ENCODE measurements at places on chromosomes 2 and 18. TPM values are rescaled to one million over a fixed set of nuclear protein-coding genes. Genes with fewer than 3 reads are reported as not detected.

TNFAIP6 gene
- 3.5 TPM for total RNA-seq

BCL11A gene
- 20.2 TPM for total RNA-seq

ANKRD30B gene
- not detected for total RNA-seq

AQP4 gene
- total RNA-seq, result 11.4 TPM

CCDC68 gene
- 7.1 TPM for total RNA-seq

VWC2L gene
- total RNA-seq, result not detected

TXNDC2 gene
- not detected for total RNA-seq

CIB4 gene
- not detected for total RNA-seq

GDF7 gene
- total RNA-seq, result 0.99 TPM

HOXD4 gene
- total RNA-seq, result not detected

CTAGE1 gene
- not detected for total RNA-seq

DSC2 gene
- 26.7 TPM for total RNA-seq

CYRIA gene
- total RNA-seq, result 2.6 TPM

MRPL19 gene
- 67.1 TPM for total RNA-seq

GPR55 gene
- total RNA-seq, result not detected

MRPS9 gene
- total RNA-seq, result 57.7 TPM

SERPINB8 gene
- total RNA-seq, result 2.0 TPM

INPP5D gene
- 8.6 TPM for total RNA-seq

ASB18 gene
- 47.1 TPM for total RNA-seq

ADAM23 gene
- 67.6 TPM for total RNA-seq

SGPP2 gene
- total RNA-seq, result 6.5 TPM

RESP18 gene
- total RNA-seq, result not detected

REEP1 gene
- 19.6 TPM for total RNA-seq

IHH gene
- not detected for total RNA-seq

ANKRD36B gene
- total RNA-seq, result 4.8 TPM

MOCOS gene
- total RNA-seq, result 0.28 TPM

FEV gene
- total RNA-seq, result not detected

CCBE1 gene
- 5.6 TPM for total RNA-seq

MLPH gene
- total RNA-seq, result 22.8 TPM

CABYR gene
- total RNA-seq, result 0.39 TPM

MZT2A gene
- total RNA-seq, result 279 TPM

SLC8A1 gene
- total RNA-seq, result 1,497 TPM

SMYD1 gene
- 375 TPM for total RNA-seq

C1GALT1C1L gene
- total RNA-seq, result 1.3 TPM

CHRNG gene
- total RNA-seq, result not detected

RIT2 gene
- not detected for total RNA-seq

GPR155 gene
- total RNA-seq, result 15.9 TPM

CFC1 gene
- total RNA-seq, result not detected

WNT10A gene
- not detected for total RNA-seq

PSME4 gene
- total RNA-seq, result 63.0 TPM
